ENCODE measurements at places on chromosomes 6 and 20.
A peak's percentile ranks its signal among the peaks of the same experiment; 100 is the strongest.

DNA sequence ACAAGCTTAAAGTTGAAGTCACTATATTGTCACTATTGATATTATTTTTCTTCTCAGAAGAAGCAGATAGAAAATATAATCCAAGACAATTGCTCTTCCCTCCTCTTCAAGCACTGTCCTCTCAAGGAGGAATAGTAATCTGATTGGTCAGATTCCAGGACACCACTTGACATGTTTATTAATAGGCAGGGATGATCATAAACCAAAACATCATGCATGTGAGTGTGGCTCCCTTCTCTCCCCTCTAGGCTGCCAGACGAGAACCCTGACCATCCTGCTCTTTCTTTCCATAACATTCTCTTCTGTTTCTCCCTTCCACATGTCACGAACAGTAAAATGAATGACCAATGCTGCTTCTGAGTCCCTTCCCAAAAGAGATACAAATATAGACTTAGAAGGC, 7.5 kb downstream of the ATG5 start:
- DNase-seq, result no peak

- no peak for DNase-seq
These were observed 114.5 kb upstream of the SLC22A16 start for GRCh38 chr6:110590821-110591351.

- no peak for DNase-seq
These were observed 44.7 kb downstream of the TFEB start for GRCh38 chr6:41690541-41691330.

DNA sequence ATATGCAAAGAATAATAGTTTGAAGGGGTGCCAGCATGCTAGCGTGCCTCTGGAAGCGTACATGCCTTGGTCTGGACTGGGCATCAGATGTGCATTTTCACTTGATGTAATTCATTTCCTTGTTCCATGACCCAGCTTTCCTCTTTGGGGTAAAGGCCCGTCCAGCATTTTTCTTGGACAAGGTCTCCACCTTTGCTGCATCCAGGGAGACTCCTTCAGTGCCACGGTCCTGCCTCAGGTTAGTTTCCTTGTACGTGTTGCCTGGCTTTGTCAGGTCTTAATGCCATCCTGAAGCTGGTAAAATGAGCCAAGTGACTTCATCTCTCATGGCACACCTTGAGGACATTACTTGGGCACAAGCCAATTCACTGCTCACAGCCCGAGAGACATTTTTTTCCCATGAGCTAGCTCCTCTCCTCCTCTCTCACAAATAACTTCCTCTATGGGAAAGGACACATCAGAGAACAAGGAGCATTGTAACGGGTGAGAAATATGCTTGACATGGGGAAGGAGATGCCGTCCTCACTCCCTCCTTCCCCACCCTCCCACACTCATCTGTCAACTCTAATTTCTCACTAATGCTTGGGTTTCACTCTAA, 23.9 kb downstream of the EDN1 start:
- no peak for DNase-seq

GRCh38 chr6:125808060-125808459, 17.3 kb downstream of the NCOA7 start:
- no peak for DNase-seq

- no peak for DNase-seq
These were observed 46.2 kb downstream of the THBS2 start for GRCh38 chr6:169207482-169207881.

GRCh38 chr6:44411141-44411540, 23.6 kb downstream of the CDC5L start:
- DNase-seq, result no peak

DNA sequence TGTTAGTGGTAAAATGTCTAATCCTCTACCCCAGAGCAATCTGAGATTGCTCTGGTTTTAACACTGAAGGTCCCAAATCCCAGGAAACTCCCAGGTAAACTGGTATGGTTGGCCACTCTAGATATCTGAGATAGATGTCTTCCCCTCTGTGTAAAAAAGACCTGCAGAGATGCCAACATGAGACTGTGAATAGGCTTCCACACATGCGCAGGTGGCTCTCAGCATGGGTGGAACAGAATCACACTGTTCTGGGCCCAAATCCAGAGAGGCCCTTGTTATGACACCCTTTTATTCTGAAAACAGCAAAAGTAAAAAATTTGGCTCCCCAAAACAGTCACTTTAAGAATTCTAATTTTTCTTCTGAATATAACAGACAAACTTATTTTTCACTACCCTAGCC, 88.7 kb upstream of the BMP5 start:
- no peak for DNase-seq

GRCh38 chr6:135990439-135990838, 138.9 kb downstream of the PDE7B start:
- no peak for DNase-seq

DNA sequence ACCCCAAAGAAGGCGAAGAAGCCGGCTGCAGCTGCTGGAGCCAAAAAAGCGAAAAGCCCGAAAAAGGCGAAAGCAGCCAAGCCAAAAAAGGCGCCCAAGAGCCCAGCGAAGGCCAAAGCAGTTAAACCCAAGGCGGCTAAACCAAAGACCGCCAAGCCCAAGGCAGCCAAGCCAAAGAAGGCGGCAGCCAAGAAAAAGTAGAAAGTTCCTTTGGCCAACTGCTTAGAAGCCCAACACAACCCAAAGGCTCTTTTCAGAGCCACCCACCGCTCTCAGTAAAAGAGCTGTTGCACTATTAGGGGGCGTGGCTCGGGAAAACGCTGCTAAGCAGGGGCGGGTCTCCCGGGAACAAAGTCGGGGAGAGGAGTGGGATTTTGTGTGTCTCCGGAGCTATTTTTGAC, 69.6 kb downstream of the HFE start:
- DNase-seq, result peak; percentile 13

GRCh38 chr6:15874326-15874725, 211.5 kb upstream of the DTNBP1 start:
- no peak for DNase-seq

GRCh38 chr20:17615645-17616479, 46.0 kb downstream of the DSTN start:
- no peak for DNase-seq

- no peak for DNase-seq
These were observed 79.2 kb upstream of the PHACTR2 start for GRCh38 chr6:143598466-143599080.

DNA sequence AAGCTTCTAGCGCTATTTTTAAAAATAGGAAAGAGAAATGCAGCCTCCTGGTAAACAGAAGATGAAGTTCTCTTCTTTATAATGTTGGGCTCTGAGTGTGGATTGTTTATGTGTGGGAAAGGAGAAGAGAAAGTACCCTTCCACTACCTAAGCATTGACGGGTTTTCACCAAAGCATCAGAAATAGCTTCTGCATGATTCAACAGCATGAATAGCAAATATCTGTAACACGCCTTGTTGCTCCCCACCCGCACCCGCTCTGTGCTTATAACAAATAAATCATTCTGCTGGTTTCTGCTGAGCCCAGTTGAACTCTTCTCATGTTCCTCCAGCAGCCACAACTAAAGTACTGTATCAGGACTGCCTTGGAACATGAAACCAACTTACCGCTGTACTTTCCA, 20.7 kb downstream of the TXLNB start:
- no peak for DNase-seq

DNA sequence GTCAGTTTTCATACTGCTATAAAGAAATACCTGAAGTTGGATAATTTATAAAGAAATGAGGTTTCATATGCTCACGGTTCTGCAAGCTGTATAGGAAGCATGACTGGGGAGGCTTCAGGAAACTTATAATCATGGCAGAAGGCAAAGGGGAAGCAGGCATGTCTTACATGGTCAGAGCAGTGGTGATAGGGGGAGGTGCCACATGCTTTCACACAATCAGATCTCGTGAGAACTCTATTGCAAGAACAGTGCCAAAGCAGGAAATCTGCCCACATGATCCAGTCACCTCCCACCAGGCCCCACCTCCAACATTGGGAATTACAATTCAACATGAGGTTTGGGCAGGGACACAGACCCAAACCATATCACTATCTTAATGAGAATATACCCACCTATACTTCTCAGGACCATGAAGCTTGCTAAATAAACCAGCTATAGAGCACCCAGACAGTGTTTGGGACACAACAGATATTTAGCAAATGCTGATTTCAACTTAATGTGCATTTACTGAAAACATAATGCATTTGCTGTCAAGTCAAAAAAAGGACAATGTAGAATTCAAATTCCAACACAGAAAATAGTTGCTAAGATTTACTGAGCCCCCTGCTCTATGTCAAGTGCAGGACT, 63.8 kb downstream of the TNFRSF21 start:
- no peak for DNase-seq

- DNase-seq, result no peak
These were observed 29.3 kb downstream of the DOP1A start for GRCh38 chr6:83096791-83097190.

DNA sequence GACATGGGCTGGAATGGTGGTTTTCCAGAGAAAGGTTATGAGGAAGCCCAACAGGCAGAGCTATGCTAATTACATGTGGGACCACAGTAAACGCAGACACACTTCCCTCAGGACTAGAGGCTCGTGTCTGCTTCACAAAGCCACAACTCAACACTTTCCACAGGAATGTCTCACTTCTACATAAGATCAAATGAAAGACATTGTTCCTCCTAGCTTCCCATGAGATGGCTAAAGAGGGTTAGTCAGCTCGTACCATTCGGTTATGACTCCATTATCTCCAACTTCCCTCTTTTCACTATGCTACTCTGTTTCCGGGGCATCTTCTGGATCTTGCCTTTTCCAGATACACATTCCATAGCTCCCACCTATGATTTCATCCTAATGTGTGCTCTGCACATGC, 29.1 kb upstream of the ZC3H12D start:
- DNase-seq, result no peak

- DNase-seq, result no peak
These were observed 130.1 kb upstream of the DOK5 start for GRCh38 chr20:54345301-54345724.

DNA sequence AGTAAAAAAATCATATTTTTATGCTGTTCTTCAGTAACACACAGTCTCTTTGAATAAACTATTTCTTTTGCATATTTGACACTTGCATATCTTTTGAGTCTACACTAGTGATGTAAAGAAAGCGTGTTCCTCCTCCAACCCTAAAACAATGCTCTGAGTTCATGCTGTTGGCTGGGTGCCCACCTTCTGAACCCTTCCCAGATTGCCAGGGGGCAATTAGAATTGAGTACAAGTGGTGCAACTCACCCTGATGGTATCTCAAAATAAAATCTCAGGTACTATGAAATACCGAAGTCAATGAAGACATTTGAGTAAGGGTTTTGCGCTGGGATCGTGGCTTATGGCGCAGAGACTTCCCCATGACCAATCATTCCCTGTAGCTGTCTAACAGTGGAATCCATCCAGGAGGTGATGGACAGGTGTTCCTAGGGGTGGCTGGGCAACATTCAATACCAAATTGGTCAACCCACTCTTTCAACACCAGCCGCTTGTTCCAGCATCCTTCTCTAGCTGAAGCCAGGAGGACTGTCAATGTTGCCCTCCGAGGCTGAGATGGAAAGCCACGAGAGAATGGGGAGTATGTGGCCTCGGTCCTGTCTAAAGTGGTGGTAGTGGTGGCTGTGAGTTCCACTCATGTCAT, 94.4 kb upstream of the ZNFX1 start:
- DNase-seq, result no peak

DNA sequence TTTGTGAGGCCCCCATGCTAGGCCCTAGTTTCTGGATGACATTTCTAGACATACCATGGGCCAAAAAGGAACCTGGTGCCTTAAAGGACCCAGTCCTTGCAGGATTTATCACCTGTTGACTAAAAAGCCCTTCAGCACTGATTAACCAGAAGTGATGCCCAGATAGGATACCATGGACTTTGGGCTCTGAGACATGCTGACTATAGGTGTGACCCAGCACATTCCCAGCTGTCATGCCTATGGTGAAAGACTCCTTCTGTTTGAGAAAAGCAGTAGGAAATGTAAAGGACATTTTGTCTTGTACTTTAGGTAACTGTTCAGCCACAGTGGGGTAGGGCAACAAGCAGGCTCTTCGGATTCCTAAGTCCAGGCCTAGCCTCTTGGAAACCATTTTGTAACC, 724.2 kb downstream of the CD109 start:
- DNase-seq, result no peak

GRCh38 chr6:105588123-105588710, 185.3 kb upstream of the PREP start:
- no peak for DNase-seq

GRCh38 chr6:41023114-41023513, 15.9 kb downstream of the UNC5CL start:
- no peak for DNase-seq

DNA sequence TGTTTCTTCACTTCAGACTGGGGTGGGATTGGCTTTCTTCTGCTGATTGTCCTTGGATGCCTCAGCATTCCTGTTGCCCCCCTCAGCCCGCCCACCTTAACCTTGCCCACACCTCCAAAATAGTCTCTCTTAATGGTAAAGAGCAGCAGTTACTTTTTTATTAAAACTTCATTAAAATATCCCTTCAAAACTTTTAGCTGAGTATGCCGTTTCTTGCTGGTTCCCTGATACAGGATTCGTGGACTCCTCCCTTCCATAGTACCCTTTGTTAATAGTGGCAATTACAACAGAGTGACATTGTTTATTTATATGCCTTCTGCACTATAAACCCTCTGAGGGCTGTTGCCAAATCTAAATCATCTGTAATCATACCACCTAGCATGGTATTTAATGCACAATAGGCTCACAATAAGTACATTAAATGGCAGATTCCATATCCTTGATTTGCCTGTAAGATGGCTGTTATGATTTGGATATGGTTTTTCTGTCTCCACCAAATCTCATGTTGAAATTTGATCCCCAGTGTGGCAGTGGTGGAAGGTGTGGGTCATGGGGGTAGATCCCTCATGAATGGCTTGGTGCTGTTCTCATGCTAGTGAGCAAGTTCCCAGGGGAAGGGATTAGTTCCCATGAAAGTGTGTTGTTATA, 3.5 kb upstream of the MOCS1 start:
- no peak for DNase-seq

- DNase-seq, result no peak
These were observed 16.4 kb downstream of the CST8 start for GRCh38 chr20:23507346-23507745.

DNA sequence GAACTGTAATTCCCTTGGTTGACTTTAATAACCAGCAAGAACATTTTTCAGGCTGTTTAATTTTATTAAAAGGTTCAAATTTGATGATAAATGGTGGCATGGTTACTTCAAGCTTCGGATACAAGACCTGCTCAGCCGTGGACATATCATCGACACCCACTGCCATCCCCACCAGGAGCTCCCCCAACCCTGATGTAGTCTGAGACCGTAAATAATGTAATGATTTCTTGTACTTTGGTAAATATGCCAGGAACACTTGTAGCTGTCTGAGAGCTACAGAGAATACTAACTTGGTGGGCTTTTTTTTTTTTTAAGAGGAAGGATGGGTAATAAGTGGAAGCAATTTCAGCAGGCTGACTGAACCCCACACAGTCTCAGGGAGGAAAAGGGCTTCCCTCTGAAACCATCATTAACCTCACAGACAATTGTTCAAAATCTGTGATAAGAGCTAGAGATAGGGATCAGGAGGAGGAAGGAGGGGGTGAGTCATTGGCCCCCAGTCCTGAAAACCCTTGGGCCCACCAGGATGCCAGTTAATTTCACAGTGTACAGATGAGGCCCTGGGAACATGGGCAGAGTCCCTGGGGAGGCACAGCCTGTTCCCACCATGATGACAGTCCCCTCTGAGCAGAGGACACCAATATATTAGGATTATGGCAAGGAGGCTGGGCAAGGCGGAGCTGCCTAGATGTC, 56.0 kb downstream of the APCDD1L start:
- no peak for DNase-seq

- DNase-seq, result no peak
These were observed 26.5 kb downstream of the GTF2H5 start for GRCh38 chr6:158194487-158195280.
